ENCODE measurements at places on chromosomes 4 and X.

GRCh38 chr4:96835991-96836390 is 996.1 kb downstream of the PDHA2 start:
- no peak for ATAC-seq

- ATAC-seq = no peak
Observed at GRCh38 chrX:65993332-65993731, 46.5 kb downstream of the VSIG4 start.

DNA sequence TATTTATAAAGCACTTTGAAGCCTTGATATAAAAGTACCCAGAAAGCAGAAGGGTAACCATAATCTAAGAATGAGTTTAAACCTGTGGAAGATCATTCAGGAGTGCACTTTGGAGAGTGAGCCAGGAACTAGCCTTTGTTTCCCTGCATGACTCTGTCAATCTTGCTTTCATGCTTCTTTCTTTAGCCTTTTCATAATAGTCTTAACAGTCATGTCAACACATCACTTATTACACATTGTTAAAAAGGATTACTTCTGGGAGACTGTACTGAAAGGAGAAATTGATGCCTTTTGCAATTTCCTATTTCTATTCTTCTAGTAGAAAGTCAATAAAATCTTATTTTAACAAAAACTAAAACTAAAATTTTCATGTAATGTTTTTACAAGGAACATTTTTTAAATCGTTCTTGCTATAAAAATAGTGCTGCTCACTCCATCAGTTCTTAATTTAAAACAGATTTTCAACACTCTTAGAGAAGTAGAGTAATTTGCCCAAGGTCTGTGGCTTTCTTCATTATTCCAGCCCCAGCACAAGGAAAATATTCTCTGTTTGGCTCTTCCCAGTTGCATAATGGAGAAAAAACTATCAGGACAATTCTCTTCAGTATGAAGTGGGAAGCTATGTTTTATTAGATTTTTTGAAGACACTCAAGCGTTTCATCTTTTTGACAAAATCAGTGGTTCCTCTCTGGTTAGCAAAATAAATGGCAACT is 35.4 kb upstream of the SPP1 start:
- no peak for ATAC-seq

DNA sequence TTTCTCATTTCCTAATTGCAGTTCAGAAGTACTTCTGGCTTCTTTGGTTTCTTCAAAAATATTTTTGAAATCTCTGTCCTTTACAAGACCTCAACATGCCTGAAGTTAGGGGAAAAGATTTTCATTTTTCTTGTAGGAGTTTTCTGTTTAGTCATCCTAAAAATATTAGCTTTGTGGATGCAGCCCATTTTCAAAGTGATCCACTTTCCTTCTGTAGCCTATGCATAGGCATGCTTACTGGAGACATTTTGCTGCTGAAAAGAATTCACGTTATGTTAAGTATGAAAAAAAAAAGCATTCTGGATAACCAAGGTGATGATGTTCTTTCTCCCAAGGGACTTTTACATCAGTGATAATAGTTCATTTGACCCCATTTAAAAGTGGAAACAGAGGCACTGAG is 245.6 kb downstream of the THOC2 start:
- no peak for ATAC-seq

- no peak for ATAC-seq
Observed at GRCh38 chr4:88957570-88957969, 99.4 kb downstream of the FAM13A start.

DNA sequence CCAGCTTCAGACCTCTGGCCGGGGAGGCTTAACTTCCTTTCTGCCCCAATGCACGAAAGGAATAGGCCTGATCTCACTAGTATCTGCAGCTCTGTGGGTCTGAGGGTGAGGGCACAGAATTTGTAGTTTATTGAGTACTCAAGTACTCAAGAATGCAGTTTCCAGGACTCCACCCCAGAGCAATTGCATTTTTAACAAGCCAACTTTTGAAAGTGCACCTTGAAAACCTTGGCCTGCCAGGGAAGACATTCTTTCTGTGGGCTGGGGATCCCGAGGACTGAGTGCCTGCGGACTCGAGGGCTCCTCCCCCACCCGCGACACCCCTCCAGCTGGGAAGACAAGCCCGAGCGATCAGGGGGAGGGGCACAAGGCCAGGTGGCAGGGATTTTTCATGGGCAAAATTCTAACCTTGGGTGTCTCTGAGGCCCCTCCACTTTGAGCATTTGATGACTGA is 22.4 kb downstream of the RS1 start:
- no peak for ATAC-seq

GRCh38 chr4:152101556-152102435 is 341.0 kb upstream of the GATB start:
- no peak for ATAC-seq

DNA sequence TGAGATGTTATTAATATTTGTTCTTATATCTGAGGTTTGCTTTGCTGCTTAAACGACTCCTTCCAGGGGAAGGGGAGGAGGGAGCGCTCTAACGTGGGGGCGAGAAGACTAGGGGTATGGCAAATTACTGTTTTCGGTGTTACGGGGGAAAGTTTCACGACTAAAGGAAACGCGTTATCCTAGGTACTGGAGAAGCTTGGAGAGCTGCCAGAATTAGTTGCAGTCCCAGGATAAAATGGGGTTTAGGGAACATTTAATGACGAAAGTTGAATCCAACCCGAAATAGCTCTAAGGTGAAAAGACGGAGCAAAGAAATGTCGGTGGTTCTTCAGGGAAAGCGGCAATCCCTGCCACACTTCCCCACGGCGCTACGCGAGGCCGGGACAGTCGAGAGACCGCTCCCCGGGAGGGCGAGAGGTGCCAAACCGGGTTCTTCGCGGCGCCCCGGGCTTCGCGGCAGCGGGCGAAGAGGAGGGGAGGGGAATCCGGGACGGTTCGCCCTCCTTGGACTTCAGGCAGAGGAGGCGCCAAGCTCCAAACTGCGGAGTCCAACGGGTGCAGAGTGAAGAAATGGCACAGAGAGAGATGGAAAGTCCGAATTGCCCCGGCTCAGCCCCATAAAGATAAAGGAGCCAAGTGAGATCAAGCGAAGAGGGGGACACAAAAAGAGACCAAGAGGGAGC is 724 bp downstream of the THOC2 start:
- peak; percentile 14 for ATAC-seq

DNA sequence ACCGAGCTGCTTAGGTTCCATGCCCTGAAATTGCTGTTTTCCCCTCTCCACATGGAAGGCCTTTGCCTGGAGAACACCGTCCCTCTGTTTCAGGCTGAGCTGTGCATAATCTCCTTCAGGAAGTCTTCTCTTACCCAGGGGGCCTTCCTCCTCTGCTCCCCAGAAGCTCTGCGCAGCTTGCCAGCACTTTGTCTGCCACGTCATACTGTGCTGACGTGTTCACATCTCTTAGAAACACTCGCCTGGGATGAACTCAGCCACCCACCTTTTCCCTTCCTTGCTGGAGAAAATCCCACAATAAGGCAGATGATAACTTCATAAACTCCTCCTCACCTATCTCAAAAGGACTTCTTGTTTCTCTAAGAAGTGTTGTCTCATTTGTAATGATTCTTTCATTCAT is 110.7 kb downstream of the ARHGAP10 start:
- no peak for ATAC-seq

DNA sequence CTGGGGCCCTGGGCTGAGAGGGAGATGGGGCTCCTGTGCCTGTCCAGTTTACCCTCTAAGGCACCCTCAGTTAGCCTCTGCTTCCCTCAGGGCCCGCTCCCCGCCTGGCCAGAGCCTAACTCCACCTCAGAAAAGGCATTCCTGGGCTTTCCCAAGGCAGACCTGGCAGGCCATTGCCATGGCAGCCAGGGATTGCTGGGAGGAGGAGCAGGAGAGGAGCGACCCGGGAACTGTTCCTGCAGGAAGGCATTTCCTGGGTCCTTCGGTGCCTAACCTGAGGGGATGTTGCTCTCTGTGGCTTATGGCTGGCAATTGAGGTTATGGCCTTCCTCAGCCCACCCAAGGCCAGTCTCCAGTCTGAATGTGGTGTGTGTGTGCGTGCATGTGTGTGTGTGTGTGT is 131.3 kb downstream of the PJA1 start:
- ATAC-seq = no peak

GRCh38 chr4:142850478-142850877 is 4.4 kb upstream of the INPP4B start:
- ATAC-seq = no peak

- ATAC-seq = no peak
Observed at GRCh38 chr4:20305976-20306375, 54.3 kb downstream of the SLIT2 start.

DNA sequence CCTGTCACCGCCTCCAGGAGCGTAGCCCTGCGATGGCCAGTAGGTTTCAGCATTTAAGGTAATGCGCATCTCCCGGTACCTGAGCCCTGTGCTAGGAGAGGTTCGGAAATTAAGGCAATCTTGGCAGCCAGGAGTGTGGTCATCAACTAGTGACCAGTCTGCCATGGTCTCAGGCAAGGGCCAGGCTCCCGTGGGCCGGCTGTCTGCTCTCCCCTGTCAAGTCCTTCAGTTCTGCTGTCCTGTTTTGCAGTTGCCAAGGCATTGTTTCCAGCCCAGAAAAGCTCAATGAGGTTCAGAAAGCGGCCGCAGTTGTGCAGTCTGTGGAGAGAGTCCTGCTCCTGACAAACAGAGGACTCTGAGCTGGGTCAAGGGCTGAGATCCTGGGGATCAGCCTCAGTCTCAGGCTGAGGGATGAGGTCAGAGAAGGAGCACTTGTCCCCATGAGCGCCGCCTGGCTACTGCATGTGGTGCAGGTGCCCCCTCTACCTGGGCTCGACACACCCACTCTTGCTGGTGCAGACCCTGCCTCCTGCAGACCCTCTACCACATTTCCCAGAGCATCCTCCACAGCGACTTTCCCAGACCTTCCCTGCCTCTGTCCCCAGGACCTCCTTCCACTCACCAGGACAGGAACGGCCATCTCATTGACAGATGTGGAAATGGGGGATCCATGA is 53.4 kb upstream of the PSAPL1 start:
- no peak for ATAC-seq

DNA sequence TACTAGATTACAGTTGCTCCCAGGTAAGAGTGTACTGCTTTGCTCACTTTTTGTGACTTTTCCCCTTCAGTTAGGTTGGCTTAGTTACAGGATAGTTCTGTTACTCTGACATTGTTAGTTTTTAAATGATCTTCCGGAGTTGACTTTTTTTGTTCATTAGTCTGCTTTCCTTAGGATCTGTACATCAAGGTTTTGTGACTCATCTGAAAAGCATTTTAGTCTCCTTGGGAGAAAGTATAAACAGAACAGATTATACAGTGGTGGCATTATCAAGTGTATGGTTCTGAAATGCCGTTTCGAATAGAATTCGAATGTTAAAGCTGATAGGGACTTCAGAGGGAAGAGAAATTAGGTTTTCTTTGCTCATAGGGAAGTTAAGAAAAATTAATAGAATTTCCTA is 63.3 kb downstream of the USP9X start:
- ATAC-seq = no peak

DNA sequence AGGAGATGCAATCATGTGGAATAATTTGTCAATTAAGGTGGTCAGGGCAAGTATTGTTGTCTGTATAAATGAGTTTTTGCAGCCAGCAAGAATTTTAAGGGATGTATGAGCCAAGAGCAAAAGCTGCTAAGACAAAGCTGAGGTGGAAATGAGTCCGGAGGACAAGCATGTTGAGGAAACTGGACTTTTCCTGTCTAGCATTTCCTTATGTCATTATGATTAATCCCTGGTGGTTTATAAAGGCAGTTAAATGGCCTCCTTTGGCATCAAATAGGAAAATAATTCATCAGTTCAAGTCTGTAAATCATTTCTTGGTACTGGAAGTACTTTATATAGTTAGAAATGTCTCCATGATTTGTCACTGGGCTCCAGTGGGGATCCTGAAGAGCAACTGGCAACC is 61.6 kb upstream of the TEX13A start:
- ATAC-seq = no peak

DNA sequence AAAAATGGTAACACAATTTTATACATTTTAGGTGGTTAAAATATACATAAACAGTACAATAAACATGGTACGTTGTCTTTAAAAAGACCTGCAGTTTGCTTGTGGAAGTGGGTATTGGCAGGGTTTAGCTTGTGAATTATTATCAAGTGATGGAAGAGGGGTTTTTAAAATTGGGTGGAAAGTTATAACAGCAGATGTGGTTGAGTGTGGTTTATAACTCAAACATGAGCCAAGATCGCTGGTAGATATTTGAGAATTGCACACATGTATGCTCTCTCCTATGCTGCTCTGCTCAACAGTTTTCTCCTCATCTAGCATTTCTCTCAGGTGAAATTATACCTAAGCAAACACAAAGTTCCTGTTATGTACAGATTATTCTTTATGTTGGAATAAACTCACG is 14.0 kb downstream of the EPGN start:
- no peak for ATAC-seq
